ENCODE measurements at places on chromosomes 16 and 17.

- no peak for DNase-seq
These were observed 74.3 kb downstream of the CA4 start for GRCh38 chr17:60224064-60224463.

DNA sequence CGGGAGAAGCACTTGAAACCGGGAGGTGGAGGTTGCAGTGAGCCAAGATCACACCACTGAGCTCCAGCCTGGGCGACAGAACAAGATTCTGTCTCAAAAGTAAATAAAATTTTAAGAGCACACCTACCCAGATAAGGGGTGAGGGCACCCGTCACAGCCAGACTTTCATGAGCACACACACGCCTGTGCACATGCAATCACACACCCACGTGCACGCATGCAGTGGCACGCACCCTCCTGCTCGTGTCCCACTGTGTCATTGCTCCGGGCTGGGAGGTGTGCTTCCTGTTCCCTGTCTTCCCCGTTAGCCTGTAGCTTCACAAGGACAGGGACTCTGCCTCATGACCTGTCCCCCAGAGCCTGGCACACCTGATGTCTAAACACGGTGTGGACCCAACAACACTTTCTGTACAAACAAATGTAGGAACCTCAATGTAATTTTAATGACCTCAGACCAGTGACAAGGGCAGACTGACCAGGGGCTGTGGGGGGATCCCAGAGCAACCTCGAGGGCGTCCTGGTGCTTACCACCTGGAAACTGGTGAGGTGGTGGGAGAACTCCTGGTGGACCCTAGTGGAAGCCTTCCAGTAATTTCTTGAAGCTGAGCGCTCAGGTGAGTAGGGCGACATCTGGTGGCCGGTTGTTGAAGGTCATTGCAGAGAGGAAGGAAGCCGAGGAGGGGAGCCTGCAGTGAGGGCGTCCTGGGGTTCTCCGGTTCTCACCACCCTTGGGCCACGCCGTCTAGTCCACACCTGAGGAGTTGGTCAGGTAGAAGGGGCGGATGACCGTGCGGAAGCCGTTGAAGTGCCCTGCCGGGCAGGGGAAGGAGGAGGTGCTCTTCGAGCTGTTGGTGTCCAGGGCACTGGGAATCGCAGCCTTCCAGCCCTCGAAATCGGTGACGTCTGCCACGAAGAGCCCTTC lies 8.6 kb downstream of the LGALS3BP start:
- DNase-seq = peak; percentile 26

- DNase-seq = no peak
These were observed 839 bp upstream of the METRN start for GRCh38 chr16:714079-714478.

GRCh38 chr17:57735230-57735629 lies 9.9 kb downstream of the CCDC182 start:
- no peak for DNase-seq

- no peak for DNase-seq
These were observed 73.5 kb downstream of the GOSR1 start for GRCh38 chr17:30550512-30551273.

DNA sequence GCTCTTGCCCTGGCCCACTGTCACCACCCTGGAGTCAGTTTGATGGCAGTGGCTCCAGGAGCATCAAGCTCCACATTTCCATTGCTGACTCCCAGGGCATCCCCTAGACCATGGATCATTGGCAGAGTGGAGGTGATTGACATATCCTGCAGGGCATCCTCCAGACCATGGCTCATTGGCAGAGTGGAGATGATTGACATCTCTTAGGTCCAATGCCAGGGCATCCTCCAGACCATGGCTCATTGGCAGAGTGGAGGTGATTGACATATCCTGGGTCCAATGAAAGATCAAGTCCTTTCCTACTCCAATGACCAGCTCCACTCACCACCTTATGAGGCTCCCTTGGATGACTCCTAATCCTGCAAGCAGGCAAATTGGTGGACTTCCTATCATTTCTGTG lies 174.3 kb upstream of the NLRP1 start:
- DNase-seq = no peak

DNA sequence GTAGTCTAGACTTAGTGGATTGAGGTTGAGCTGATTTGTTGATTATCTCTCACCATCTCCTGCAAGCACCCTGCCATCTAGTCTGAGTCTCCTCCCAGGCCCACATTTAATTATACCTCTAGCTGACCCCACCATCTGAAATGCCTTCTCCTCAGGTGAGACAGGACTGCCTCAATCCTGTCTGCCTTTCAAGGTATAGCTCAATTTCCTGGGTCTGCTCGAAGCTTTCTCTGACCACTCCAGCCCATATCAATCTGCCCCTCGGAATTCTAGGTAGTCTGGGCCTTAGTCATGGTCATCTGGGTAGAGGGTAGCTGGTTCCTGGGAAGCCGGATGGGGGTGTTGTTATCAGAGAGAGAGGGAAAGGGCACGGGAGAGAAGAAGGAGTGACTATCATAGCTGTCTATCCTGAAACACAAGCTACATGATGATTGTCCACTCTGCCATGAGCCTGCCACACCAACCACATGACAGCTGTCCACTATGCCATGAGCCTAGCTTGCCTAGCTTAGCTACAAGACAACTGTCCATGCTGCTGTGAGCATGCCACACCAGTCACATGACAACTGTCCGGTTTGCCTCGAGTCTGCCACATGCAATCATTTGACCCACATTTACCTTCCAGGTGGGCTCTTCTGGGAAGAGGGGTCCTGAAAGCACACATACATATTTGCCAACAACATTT lies 34.4 kb downstream of the LYRM9 start:
- no peak for DNase-seq

DNA sequence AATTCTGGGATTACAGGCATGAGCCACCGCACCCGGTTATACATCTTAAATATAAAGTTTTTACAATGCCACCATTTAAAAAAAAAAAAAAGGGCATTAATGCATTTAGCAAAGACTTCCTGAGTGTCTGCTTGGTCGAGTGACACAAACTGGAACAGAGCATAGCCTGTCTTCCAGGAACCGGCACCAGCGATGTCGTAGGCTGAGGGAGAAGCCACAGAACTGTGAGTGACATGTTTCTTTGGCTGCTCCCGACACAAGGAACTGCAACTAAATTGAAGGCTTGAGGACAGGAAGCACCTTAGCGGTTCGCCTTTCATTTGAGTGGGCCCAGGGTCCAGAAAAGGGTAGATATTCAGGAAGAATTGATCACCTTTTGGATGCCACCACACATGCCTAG lies 717.8 kb downstream of the MAF start:
- no peak for DNase-seq

DNA sequence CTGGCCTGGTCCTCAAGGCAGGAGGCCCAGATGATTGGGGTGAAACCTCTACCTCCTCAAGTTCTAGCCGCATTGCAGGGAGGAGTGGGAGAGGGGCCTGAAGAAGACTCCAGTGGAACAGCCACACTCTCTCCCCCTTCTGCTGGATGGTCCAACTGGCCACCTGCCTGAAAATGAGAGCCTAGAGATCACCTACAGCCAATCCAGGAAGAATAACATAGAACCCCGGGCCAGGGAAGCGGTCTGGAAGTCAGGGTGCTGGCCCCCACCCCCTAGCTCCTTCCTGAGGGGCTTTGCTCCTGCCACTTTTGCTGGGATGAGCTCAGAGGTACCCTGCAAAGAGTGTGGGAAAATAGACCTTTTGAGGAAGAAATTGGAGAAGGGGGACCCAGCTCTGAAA lies 1.8 kb downstream of the SLC6A2 start:
- DNase-seq = no peak

GRCh38 chr17:17363638-17364337 lies 60.6 kb downstream of the NT5M start:
- DNase-seq = no peak

GRCh38 chr17:49519781-49520180 lies 24.7 kb downstream of the NGFR start:
- DNase-seq = no peak

- no peak for DNase-seq
These were observed 31.4 kb downstream of the CACNG4 start for GRCh38 chr17:66995944-66996343.

GRCh38 chr16:57755061-57755684 lies 19.6 kb downstream of the KATNB1 start:
- no peak for DNase-seq

- no peak for DNase-seq
These were observed 457.2 kb upstream of the CDH11 start for GRCh38 chr16:65579050-65579449.

GRCh38 chr17:45255358-45255757 lies 6.5 kb downstream of the SPATA32 start:
- DNase-seq = no peak

- DNase-seq = no peak
These were observed 2252.5 kb downstream of the TP53TG3F start for GRCh38 chr16:35711958-35712357.

GRCh38 chr16:8982816-8983215 lies 19.1 kb upstream of the USP7 start:
- DNase-seq = no peak

GRCh38 chr16:17130733-17131132 lies 340.0 kb downstream of the XYLT1 start:
- DNase-seq = no peak

DNA sequence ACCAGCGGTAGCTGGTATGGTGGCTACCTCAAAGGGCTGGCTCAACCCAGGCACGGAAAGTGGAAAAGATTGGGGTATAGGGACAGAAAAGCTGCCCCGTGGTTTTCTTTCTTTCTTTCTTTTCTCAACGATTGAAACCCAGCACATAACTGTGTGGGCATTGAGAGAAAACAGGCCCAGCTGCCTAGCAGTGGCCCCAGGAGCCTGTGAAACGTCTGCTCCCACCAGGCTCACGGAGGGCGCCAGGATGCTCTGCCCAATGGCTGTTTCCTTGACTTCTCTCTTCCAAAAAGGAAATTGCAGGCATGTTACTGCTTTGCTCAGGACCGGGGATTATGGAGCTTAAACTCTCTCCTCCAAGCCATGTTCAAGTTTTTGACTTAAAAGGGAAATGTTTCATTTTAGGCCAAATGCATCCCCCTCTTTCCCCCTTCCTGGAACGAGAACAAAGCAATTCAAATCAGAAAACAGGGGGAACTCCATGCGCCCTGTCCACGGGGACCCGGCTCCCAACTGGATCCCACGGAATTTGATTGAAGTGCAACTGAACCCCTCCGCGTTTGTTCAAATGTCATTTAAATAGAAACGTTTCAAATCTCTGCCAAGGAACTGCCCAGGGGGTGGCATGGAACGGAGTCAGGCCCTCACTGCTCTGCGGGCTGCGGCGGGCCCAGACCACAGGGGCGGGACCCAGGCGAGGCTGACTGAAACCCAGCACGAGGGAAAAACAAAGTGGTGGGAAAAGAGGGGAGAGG lies 133.5 kb downstream of the RGS9 start:
- DNase-seq = no peak

DNA sequence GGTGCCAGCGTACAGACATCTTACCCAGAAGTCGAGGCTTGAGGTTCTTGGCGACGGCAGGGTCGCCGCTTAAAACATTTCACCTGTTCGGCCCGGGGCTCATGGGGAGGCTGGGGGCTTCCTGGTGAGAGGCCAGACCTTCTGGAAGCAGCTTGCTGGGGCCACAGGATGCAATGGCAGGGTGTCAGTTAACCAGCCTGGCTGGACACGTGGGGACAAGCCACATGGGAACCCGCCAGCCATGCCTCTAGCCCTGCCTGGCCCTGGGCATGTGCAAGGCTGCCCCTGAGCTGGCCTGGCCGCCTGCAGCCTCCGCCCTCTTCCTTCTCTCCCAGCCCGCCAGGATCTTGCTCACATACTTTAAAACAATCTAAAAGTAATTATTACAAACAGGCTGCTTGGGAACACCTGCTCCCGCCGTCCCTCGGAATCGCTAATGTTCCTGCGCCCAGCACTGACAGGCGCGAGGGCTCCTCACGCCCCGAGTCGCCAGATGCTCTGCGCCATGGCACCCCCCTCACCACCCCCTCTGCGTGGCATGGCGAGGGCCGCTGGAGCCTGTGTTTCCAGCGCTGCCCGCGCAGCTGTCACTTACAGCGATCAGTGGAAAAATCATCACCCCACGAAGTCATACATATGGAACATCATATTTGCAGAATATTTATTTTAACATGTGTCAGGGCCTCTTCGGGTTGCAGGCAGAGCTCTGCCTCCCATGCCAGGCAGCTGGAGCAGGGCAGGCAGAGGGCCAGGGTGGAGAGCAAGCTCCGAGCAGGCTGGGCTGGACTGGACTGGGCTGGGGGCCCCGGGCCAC lies 188.7 kb upstream of the GSE1 start:
- no peak for DNase-seq

DNA sequence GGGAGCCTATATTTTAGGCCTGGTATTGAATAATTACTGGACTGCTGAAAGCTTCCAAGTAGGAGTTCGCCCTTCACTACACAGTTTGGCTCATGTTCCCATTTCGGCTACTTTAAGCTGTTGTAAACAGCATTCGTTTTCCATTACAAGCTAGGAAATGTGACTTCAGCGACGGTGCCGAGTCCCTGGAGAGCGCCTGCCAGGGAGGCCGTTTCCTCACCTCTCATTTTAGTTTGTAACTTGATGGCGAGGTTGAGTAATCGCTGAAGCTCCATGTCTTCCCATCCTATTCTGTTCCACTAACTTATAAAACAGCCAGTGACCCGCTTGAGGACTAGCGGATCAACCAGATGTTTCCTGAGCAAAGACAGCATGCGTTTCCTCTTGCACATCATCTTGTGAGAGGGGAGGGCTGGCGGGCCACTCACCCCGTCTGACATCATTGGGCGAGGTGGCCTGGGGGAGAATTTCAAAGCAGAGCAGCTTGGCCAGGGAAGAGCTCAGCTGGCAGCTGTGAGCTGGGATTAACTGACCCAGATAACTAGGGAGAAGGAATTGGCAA lies 32.9 kb downstream of the PCTP start:
- DNase-seq = no peak

DNA sequence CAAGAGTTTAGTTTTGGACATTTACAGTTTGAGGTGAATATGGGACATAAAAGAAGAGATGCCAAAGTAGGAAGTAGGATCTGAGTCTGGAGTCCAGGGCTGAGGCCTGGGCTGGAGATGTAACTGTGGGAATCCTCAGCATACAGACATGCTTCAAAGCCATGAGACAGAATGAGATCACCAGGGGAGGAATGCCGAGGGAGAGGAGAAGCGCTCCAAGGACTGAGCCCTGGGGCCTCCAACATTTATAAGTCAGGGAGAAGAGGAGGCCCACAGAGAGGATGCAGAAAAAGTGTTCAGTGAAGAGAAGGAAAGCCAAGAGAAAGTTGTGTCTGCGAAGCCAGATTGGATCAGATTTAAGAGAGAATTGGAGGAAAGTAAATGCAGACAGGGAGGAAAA lies 277.5 kb upstream of the MYOCD start:
- DNase-seq = no peak

- DNase-seq = no peak
These were observed 8.6 kb upstream of the CHST6 start for GRCh38 chr16:75503801-75504200.

DNA sequence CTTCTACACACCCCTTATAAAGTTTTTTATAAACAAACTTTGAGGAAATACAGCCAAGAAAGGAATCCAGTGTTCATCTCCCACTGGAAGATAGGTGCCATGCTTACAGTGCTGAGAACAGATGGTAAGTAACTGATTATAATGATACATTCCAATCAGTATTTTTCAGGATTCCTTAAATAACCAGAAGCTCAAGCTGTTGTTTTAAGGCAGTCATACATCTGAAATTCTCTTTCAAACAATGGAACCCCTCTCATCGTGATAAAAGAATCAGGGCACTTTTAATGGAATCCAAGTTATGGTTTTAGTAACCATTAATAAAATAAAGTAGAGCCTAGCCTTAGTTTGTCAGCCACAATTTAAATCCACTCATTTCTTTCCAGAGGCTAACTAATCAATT lies 56.1 kb upstream of the STAC2 start:
- no peak for DNase-seq
